ENCODE measurements at places on chromosomes 12 and 14.

DNA sequence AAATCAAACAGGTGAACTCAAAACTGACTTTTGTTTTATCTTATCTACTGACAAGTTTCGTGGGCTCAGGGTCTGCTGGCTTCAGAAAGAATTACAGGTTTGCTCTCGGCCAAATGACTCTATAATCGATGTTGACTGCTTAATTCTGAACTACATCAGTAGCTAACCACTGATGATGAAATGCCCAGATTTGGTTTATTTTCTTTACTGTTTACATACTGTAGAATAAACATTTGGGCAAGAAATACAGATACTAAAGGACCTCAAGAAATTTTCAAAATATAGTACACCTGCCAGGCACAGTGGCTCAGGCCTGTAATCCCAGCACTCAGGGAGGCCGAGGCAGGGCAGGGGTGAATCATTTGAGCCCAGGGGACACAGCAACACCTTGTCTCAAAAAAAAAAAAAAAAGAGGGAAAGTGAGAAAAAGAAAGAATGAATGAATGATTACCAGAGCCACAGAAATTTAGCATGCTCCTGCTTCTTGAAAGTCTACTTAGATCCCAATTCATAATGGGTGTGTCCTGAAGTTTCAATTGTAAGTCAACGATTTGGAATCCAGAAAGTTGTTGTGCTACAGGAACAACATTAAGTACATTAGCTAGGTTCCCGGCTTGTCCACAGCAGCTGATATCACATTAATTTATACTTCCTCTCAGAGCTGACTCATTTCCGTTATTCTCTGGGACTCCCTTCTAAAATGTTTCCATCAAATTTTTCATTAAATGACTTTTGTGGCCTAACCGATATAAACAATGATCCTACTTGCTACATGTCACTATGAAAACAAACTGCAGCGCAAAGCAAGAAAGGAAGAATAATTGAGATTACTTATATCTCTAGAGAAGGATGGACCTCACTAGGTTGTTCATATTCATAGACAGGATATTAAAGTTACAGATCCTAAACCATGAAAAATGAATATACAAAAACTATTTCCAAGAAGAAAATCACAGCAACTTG, 134.3 kb downstream of the MED13L start:
- no peak for DNase-seq
- no peaks in the 10 kb centered on the region for H3K36me3 ChIP-seq
- peak overlapping the region; percentile 65 for H3K27ac ChIP-seq
- no peaks in the 10 kb centered on the region for H3K27me3 ChIP-seq

DNA sequence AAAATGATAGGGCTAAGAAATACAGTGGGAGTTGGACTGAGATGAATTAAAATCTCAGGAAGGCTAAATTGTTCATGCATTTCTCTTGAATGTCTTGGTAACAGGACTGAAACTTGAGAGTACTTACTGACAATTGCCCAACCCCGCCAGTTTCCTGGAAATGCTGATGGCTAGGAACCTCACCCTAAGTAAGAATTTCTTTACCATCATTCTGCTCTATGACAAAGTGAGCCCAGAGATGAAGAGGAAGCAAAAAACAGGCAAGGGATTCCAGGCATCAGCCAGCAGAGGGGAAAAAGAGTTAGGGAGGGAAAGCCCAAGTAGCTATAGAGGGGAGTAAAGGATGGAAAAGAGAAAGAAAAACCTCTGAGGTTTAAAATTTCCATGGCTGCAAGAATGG, 397.7 kb downstream of the MDGA2 start:
- no peak overlapping the region for H3K27ac ChIP-seq
- no peaks in the 10 kb centered on the region for H3K4me1 ChIP-seq
- H3K36me3 ChIP-seq: no peaks in the 10 kb centered on the region
- no peaks in the 10 kb centered on the region for H3K27me3 ChIP-seq
- no peak for DNase-seq

DNA sequence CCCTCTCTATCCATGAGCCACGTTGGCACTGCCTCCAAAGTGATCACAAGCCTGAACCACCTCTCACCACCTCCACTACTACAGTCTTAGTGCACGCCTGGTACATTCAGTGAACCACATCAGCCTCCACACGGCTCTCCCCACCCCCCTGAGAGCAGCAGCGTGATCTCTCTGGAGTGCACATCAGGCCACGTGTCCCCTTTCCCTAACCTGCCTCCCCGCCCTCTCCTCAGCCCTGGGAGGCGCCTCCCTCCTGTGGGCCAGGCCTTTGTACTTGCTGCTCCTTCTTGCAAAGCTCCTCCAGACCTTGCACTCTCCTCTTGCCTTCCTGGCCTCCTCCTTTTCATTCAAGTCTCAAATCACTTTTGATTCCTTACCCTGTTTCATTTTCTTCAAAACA, 49.8 kb downstream of the SLC6A12 start:
- H3K27me3 ChIP-seq: peaks cover 4% of the 10 kb centered on the region
- DNase-seq: no peak
- H3K4me1 ChIP-seq: no peaks in the 10 kb centered on the region
- H3K36me3 ChIP-seq: no peaks in the 10 kb centered on the region

DNA sequence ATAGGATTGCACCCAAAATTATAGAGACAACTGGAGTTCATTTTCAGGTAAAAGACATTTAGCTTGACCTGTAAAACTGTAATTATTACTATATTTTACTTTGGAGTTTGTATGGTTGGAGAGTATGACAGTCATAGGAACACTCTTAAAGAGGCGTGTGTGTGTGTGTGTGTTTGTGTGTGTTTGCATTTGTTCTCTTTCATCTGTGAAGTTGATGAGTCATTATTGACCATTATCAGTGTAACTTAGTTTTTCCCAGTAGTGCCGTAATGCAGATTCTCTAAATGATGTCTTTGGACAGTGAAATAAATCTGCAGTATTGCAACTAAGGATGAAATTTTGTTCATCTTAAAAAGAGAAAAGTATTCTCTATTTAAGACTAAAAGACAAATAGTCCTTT, 13.0 kb downstream of the WASHC4 start:
- no peaks in the 10 kb centered on the region for H3K4me1 ChIP-seq
- H3K36me3 ChIP-seq: peaks cover 97% of the 10 kb centered on the region
- DNase-seq: no peak
- no peaks in the 10 kb centered on the region for H3K27me3 ChIP-seq
- H3K4me3 ChIP-seq: no peak overlapping the region

DNA sequence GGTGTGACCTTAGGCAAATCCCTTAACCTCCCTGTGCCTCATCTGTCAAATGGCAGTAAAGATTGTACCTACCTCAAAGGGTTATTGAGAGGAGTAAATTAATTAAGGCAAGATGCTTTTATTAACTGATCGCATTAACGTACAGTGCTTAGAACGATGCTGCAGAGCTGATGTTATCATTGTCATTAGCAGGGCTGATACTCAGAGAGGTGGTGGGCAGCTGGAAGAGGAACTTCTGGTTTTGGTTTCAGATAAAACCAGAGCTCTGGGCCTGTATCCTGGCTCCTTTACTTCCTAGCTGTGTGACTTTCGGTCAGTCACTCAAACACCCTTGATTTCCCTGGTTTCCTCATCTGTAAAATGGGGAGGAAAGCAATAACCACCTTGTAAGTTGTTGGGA, 55.1 kb downstream of the CALM1 start:
- no peak for DNase-seq
- no peak overlapping the region for H3K4me3 ChIP-seq
- H3K27me3 ChIP-seq: no peaks in the 10 kb centered on the region
- no peaks in the 10 kb centered on the region for H3K4me1 ChIP-seq
- no peaks in the 10 kb centered on the region for H3K36me3 ChIP-seq

DNA sequence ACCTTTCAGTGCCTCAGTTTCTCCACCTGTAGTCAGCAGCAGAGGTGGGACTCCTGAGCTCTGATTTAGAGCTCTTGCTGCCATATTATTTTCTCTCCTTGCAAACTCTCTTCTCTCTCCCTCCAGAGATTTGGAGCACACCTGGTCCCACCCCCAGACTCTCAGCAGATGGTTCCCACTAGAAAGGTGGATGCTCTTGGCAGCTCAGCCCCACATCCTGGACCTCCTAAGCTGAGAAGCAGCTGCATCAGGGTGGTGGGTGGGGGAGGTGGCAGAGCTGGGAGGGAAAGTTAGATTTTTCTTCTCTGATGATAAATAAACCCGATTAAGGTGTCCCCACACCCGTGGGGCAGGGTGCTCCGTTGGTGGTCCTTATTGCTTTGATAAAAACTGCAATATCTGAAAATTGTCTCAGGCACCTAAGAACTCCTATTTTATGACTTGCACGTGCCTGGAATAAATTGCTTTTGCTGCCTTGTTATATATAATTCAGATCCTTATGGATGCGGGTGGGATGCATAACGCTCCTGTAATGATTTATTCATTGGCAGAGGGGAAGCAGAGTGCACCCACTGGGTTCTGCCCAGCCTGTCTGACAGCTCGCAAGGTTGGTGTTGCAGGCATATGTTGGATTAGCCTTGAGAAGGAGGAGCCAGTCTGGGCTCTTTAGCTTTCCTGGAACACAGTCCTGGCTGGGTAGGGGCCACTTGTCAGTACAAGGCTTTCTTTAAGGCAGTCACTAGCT, 214.2 kb downstream of the SUDS3 start:
- no peak for DNase-seq
- no peak overlapping the region for H3K4me3 ChIP-seq
- H3K27me3 ChIP-seq: no peaks in the 10 kb centered on the region
- H3K27ac ChIP-seq: no peak overlapping the region
- H3K36me3 ChIP-seq: no peaks in the 10 kb centered on the region

- H3K4me3 ChIP-seq: no peak overlapping the region
- H3K27ac ChIP-seq: no peak overlapping the region
- no peaks in the 10 kb centered on the region for H3K4me1 ChIP-seq
- no peaks in the 10 kb centered on the region for H3K27me3 ChIP-seq
- no peak for DNase-seq
Observed at GRCh38 chr12:3565985-3566384, 75.0 kb downstream of the PRMT8 start.

GRCh38 chr12:51011955-51012354, 14.2 kb downstream of the SLC11A2 start:
- H3K27me3 ChIP-seq: no peaks in the 10 kb centered on the region
- DNase-seq: no peak
- no peak overlapping the region for H3K4me3 ChIP-seq
- H3K27ac ChIP-seq: no peak overlapping the region
- H3K4me1 ChIP-seq: peaks cover 5% of the 10 kb centered on the region
